ENCODE measurements at places on chromosomes 1 and 21.

GRCh38 chr1:165241321-165241720, 115.2 kb downstream of the LMX1A start:
- DNase-seq = no peak

DNA sequence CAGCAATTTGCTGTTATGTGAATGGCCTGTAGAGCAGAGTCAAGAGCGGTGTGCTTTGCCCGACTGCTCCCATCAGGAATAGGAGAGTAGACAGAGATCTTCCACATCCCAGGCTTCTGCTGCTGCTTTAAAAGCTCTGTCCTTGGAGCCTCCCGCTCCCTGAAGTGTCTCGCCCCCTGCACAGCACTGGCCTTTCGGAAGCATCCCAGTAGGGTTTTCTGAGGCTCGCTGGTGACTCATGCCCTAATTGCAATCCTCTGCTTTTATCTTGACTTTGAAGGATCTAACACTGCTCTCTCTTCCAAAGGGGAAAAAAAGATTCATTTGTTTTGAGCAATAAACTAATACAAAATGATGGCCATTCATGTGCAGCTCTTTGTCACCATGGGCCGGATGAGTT, 13.3 kb upstream of the CD101 start:
- DNase-seq = no peak

DNA sequence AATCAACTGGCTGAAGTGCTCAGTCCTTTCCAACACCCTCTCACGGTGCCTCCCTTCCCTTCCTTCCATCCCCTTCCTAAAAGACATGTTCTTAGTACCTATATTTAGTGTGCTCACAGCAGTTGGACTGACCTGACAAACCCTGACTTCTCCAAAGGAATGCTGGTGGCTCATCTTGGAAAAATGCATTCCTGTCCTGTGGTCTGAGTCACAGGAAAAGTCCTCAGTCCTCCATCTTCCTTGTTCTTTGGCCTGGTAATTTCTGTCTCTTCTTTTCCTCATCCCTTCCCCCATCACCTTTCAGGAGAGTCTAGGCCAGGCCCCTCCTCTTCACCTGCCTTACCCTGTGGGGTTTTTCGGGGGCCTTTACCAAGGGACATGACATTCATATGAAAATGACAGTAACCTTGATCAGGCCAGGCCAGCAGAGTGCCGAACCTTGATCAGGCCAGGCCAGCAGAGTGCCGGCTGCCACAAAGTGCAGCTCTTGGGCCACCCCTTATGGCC, 7.2 kb downstream of the ATP1B1 start:
- no peak for DNase-seq

GRCh38 chr1:10630661-10631120, 155.9 kb downstream of the PEX14 start:
- DNase-seq = no peak

GRCh38 chr21:42595283-42596187, 57.9 kb upstream of the PDE9A start:
- DNase-seq = no peak

- no peak for DNase-seq
These were observed 22.0 kb upstream of the GRIK3 start for GRCh38 chr1:37056325-37056724.

DNA sequence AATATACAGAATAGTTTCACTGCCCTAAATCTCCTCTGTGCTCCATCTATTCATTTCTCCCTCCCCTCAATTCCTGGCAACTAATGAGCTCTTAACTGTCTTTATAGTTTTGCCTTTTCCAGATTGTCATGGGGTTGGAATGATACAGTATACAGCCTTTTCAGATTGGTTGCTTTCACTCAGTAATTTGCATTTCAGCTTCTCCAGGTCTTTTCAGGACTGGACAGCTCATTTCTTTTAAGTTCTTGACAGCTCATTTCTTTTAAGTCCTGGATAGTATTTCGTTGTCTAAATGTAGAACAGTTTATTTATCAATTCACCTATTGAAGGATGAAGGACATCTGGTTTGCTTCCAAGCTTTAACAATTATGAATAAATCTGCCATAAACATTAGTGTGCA, 22.6 kb downstream of the KRTAP21-3 start:
- DNase-seq = no peak

DNA sequence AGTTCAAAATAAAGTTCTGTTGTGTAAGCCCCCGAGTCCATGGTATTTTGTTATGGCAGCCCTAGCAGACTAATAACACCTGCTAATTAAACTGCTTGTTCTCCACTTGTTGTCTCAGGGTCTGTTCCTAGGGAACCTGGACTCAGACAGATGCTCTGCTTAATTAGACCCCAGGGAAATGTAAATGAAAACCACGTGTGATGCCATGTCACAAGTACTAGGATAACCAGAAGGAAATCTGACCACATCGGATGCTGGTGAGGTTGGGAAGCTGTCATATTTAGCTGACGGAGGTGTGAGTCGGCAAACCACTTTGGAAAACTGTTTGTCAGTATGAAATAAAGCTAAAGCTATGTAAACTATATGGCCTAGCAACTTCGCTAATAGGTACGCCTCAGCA, 19.6 kb downstream of the EDN2 start:
- no peak for DNase-seq

DNA sequence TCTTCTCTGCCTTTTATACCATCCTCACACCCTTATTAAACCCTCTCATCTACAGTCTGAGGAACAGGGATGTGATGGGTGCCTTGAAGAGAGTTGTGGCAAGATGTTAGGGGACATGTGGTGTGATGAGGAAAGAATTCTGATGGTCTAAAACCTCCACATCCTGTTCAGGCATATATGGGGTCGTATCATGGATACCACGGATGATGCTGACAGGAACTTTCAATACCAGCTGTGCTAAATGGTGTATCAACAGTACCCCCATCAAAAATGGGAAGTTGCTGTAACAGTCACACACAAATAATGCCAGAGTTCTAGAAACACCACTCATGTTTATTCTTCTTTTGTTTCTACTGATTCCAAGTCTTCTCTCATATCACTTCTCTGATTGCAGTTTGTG, 12.9 kb downstream of the OR2T6 start:
- no peak for DNase-seq

- no peak for DNase-seq
These were observed 16.2 kb downstream of the BTBD8 start for GRCh38 chr1:92096317-92096716.

Measured in mucosa of descending colon (tissue), 3 donors.